Activated CD4-positive, alpha-beta T cell treated with anti-CD3 and anti-CD28 coated beads for 36 hours (primary cell): ENCODE measurements at places on chromosomes 12 and 14. TPM values are rescaled to one million over a fixed set of nuclear protein-coding genes. Genes with fewer than 3 reads are reported as not detected.
A peak's percentile ranks its signal among the peaks of the same experiment; 100 is the strongest.

CATSPERB gene
- 0.91 TPM for total RNA-seq

C12orf54 gene
- total RNA-seq: not detected

SMCO2 gene
- 0.23 TPM for total RNA-seq

GRCh38 chr12:116455540-116456329, 103.4 kb upstream of the MAP1LC3B2 start:
- DNase-seq: peak; percentile 8

GRCh38 chr12:82609234-82609914, 77.3 kb upstream of the TMTC2 start:
- DNase-seq: no peak

- no peak for DNase-seq
Measured at GRCh38 chr14:95432144-95433093, 84.0 kb downstream of the SYNE3 start.

GRCh38 chr12:100484891-100485471, 11.3 kb downstream of the NR1H4 start:
- DNase-seq: no peak

GRCh38 chr12:77045183-77045582, 20.2 kb downstream of the E2F7 start:
- DNase-seq: no peak
